ELF-1 (cell line): ENCODE measurements at places on chromosomes 6 and 20.

DNA sequence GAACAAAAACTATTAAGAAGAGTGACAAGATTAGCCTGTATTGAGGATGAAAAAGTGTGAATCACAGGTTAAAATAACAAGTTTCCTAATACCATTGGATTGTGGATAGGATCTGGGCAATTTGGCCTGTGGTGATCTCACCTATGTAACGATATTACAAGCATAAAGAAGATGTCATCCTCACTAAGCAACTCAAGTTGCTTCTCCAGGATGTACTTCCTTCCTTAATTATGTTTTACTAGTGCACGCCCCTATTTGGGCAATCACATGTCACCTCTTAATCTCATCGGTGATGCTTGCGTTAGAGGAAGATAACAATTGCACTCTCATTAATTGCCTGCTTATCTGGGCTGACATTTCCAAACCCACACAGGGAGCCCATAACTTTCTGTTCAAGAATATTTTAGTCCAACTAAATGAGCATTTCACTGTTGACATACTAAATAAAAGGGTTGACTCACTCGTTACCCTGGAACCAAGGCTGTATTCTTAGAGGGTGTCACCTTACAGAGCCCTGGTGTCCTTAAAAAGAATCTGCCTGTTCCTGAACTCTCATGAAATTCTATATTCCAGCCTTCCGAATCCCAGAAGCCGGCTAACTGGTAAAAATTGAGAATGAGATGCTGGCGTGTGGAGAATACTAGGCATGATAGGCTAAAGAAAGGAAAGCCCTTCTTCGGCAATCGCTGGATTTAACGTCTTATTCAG, 88.2 kb upstream of the ATXN1 start:
- no peak for DNase-seq

- no peak for DNase-seq
Measured at GRCh38 chr20:32976746-32977145, 27.5 kb downstream of the SUN5 start.

DNA sequence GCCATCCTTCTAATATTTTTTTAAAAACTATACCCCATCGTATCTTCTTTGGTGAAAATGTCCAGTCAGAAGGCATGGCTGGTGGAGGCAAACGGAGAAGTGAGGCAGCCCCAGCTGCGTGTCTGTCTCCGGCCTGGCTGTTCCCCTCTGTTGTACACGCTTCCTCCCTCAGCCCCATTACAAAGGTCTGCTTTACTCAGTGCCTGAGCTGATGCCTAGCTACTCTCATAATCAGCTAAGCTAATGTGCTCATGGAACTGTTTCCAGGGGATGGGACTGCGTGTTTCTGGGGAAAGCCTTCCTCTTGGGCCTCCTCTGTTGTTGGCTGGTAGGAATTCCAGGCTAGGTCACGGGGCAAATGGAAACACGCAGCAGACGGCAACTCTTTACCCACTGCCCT, 67.3 kb downstream of the PPP1R3G start:
- no peak for DNase-seq

DNA sequence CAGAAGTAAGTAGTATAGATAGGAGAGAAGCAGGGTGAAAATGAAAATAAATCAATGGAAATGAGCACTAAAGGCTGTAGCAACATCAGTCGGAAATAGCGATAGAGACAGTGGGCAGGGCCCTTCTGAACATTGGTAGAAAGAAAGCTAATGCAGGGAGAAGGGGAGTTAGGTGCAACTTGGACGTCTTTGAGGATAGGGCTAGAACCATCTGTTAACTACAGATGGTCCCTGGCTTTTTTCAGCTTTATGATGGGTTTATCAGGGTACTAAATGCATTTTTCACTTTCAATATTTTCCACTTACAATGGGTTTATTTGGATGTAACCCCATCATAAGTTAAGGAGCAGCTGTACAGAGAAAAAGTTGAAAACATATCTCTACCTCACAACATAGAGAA, 72.8 kb upstream of the CNR1 start:
- no peak for DNase-seq

DNA sequence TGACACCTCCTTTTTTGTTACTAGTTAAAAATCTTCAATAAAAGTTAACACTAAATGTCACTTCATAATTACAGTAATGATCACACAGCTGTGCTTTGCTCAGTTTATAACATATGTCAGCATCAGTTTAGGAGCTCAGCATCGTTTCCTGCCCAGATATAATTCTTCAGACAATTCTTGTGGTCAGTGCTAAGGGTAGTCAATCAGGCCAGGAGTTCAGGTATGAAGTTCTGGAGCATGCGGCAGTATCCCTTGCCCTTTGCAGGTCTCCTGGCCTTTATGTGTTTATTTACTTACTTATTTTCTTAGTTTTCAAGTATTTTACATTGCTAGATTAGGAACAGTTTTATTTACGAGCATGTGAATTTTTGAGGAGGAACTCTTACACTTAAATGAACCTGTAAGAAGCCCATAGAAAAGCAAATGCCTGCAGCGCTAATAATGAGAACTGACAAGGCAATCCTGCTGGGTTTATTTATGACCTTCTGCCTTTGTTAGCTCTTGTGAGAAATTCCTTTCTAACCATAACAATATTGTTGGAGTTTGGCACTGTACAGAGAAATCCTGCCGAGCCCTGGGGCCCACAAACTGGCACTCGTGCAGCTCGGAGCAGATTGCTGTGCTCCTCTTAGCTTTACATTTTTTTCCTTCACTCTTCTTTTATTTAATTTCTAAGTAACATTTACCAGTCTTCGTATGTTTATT, 252.8 kb downstream of the TMEM242 start:
- DNase-seq = no peak

- peak; percentile 39 for DNase-seq
Measured at GRCh38 chr20:57159193-57159851, 107.1 kb downstream of the BMP7 start.

GRCh38 chr6:157879873-157880254, 56.8 kb downstream of the SNX9 start:
- no peak for DNase-seq

GRCh38 chr20:20593447-20594170, 118.8 kb downstream of the RALGAPA2 start:
- peak; percentile 76 for DNase-seq

DNA sequence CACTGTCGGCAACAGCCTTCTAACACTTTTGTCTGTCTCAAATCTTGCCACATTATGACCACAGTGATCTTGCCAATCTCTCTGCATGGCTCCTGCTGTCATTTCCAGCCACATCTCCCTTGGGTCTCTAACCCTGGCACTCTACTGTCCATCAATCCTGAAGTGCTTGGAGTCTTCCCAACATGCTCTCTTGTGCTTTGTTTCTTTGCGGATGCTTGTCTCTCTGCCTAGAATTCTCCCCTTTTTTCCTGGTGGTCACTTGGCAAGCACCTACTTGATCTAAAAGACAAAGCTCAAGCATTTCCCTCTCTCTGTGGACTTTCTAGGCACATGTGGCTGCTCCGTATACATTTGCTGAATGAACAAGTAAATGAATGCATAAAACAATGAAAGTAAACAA, 290.7 kb upstream of the MAP3K7 start:
- DNase-seq = no peak

DNA sequence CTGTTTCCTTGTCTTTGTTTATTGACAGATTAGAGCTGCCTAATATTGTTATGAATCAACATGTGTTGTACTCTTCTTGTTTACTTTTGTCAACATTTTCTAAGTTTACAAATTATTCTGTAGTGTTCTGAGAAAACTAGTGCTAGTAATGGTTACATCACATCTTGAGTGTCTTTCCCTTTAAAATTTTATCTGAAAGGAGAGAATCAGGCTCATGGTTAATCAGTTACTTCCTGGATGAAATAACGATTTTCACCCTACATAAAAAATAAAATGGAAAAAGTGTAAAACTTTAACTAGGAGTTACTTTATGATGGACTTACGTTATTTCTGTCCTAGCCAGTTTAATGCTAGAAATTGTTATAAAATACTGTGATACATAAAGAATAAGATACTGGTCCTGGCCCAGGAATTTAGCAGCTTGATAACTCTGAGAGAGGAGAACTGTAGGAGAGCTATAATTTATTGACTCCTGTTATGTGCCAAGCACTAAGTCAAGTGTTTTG, 26.4 kb upstream of the BMP5 start:
- no peak for DNase-seq

- peak; percentile 5 for DNase-seq
Measured at GRCh38 chr6:48476257-48476656, 365.3 kb upstream of the PTCHD4 start.
